HCT116 (cell line): ENCODE measurements at places on chromosomes 2 and 18.

DNA sequence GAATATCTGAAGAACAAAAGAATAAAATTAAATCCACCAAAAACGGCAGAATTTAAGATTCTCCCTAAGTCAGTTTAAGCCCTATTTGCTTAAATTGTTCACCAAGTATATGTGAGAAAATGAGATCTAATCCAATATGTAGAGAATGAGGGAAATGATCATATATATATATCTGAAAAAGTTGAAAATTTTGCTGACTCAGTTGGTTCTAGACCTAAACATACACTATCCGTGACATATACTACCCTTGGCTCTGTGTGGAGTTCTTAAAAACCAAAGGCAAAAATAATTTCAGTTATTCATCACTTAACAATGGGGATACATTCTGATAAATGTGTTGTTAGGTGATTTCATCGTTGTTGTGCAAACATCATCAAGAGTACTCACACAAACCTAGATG, 7.3 kb downstream of the SS18 start:
- DNase-seq = no peak

- no peak for DNase-seq
These were observed 84.1 kb downstream of the R3HDM1 start for GRCh38 chr2:135615404-135615803.

- no peak for DNase-seq
These were observed 28.0 kb downstream of the CD28 start for GRCh38 chr2:203734276-203734983.

DNA sequence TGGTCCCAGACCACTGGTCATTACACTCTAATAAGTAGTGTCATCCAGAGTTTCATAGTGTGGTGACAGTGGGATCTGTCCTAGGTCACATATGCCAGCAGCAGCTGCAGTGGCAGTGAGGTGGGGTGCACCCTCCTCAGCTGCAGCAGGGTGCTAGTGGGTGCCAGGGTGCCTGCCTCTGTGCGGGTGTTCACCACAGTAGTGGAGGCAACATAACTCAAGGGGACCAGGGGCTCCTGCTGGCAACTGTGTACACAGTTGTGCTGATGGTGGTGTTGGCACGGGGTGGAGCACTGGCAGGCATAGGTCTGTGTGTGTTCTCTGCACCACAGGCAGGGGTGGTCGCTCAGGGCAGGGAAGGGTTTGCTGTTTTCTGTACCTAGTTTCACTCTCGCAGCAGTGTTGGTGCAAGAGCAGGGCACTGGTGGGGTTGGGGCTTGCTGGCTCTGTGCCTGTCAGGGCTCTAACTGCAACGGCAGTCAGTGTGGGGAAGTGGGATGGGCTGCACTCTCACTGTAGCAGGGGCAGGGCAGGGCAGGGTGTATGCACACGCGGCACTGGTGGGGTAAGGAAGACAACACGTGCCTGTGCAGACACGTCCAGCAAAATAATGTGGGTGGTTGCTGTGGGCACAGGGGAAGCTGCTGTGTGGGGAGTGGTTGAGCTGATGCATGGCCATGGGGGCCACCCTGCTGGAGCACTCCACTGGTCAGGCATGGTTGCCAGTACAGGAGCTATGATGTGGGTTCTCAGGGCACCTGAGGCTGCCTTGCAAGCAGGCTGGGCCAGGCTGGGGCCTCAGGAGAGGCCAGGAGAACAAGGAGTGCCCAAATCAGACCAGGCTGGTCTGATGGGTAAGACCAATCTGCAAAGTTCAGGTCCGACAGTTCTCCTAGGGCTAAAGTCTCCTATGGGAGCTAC, 226.6 kb downstream of the MEIS1 start:
- DNase-seq = no peak

DNA sequence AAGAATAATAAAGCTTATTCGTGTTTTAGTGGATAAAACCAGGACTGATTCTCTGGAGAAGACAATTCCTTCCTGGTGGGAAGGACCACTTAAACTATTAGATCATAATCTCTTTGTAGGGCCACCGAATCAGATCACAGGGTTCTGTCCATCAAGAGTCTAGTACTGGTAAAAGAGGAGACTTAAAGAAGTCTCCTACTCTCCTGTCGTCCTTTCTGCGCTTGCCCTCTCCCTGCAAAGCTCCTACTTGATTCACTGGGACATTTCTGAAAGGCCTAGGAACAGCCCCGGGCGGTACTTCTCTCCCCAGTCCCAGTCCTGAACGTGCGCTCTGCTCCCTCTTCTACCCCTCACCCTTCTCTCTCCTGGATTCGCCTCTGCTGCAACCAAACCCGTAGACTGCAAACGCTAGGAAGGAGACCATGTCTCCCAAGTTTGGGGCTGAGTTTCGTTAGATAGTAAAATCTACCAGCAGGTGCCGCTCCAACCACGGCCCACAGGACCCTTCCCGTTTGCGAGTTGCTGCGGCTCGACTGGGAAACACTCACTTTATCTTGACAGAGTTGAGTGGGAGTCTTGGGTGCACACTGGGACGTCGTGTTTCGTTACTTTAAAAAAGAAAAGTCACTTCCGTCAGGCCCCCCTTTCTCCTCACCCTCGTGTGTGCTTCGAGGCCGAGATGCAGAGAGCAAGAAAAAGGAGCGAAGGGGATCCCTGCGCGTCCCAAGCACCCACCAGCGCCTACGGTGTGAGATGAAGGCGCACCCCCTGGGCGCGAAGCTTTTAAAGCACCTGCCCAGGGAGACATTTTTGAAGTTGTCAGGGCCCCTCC, 923 bp downstream of the FIGLA start:
- peak; percentile 46 for DNase-seq

DNA sequence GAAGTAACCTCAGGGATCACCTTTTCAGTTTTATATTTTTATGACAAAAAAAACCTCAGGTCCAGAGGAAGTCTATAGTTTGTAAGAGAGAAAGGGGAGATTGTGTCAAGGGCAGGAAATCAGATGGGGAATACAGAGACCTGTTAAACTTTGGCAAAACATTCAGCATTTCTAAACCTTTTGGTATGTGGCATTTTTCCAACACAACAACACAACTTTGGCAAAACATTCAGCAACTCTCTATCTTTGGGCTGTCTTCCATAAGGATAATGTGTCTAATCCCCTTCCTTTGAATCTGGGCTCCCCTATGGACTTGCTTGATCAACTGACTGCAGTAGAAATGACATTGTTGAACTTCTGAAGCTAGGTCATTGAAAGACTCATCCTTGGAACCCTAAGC, 220.6 kb upstream of the CCDC68 start:
- DNase-seq = no peak

DNA sequence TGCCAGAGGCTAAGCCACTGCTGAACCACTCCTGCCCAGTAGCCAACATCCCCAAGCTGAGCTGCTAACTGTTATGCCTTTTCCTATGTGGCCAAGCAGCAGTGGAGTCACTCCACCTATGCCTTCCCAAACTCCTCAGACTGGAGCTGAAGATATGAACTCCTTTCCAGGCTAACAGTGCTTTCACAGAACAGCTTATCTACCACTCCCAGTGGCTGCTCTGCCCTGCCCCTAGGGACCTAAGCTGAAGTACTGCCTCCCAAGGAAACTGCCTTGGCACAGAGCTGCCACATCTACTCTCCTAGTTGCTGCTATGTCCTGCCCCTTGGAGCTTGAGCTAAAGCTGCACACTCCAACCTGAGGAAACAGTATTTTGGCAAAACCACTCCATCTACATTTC, 275.9 kb downstream of the RBM43 start:
- DNase-seq = no peak

GRCh38 chr2:19971691-19972090, 18.2 kb downstream of the WDR35 start:
- DNase-seq = no peak

DNA sequence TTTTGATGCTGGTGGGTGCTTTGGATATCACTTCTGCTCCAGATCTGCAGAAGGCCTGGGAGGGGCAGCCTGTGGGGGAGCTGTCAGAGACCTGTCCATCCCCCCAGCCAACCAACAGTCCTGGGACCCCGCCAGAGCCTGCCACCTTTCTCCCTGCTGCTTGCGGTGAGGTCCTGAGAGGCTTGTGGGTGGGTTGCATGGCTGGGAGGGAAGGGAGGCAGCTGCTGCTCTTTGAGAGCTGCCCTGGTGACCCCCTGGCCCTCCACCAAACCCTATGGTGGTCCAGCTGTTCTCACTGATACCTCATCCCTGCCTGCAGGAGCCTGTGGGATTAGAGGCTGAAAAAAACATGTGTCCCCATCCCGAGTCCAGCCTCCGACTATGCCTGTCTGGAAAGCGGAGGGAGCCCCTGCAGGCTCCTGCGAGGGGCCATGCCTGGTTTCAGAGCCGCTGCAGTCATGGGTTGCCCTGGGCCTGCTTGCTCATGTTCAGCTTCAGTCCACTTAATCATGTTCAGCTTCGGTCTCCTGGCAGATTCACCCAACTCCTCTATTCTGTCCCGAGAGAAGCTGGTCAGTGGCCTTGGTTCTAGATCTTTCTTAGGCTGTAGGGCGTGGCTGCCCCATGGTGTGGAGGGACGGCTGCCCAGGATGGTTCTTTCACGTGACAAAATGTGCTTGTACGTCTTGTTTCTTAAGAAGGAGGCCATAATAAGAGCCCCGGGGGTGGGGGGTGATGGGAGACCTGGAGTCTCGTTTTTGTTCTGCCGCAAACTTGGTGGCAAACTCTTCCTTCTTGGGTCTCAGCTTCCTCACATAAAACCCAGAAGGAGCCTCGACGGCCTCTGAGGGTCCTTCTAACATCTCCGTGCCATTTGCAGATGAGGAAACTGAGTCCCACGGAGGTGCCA, 98.5 kb downstream of the CTIF start:
- DNase-seq = no peak

DNA sequence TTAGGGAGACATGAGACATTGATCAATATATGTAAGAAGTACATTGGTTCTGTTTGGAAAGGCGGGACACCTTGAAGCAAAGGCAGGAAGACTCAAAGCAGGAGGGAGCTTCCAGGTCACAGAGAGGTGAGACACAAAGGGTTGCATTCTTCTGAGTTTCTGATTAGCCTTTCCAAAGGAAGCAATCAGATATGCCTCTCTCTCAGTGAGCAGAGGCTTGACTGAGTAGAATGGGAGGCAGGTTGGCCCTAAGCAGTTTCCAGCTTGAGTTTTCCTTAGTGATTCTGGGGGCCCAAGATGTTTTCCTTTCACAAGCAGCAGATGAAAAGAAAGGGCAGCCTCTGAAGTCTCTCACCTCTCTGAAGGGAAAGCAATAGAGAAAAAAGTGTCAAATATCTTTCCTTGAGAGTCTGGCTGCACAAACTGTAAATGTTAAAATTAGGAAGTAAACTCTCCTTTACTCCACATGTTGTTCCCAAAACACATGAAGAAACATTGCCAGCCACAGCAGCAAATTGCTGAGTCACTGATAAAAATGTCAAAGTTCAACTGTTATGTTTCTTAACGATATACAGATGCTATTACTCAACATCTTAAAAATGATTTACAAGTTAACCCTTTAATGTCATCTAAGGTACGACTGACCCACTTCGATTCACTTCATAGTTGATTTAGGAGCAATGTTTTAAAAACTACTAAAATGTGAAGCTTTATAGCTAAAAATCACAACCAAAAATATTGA, 40.3 kb downstream of the CYB5A start:
- DNase-seq = no peak

DNA sequence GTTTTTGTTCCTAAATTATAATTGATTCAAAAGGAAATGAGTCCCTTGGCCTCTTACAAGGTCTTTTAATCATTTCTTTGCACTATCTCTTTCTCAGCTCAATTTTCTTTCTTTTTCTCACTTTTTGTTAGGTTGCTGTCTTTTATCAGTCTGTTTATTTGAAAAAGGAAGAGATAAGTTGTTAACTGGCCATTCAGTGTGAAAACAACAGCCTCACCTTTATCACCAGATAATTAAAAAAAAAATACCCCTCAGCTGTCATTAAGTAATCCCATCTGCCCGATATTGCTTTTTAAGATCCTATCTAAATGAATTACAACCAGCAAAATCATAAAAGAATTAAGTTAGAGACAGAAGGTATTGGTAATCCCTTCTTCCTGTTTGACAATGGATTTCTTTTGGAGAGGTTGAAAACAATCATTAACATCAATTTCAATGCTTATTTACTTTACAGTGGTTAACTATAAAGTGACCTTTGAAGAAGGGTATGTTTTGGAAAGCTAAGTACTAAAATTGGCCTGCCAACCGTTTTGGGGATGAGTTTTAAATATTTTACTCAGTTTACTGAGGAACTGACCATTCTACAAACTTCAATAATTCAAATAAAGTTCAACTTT, 104.9 kb downstream of the TGIF1 start:
- no peak for DNase-seq

- no peak for DNase-seq
These were observed 55.1 kb upstream of the MAP4K3 start for GRCh38 chr2:39492095-39492590.

GRCh38 chr2:48471048-48471474, 58.9 kb upstream of the STON1 start:
- DNase-seq = peak; percentile 45

GRCh38 chr2:207296265-207296948, 130.7 kb upstream of the KLF7 start:
- no peak for DNase-seq

DNA sequence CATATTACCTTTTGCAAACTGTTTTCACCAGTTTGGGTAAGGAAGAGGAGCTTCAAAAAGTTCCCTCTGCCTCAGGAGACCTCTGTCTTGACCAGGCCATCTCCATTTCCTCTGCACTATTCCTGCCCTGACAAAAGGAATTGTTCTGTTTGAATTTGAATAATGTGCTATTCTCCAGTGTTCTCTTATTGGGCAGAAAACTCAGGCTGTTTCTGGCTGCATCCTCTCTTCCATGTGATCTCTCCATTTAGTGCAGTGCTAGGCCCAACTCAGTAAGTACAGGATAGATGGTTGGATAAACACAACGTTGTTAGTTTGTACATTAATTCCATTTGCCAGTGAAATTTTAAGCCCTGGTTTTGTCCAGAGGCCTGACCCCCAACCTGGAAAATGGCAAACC, 102.2 kb upstream of the CELF4 start:
- DNase-seq = no peak

GRCh38 chr2:160351956-160352355, 141.7 kb downstream of the RBMS1 start:
- DNase-seq = no peak

GRCh38 chr18:40949114-40949950, 1005.7 kb upstream of the PIK3C3 start:
- no peak for DNase-seq
